ENCODE measurements at places on chromosomes 2 and 18.

DNA sequence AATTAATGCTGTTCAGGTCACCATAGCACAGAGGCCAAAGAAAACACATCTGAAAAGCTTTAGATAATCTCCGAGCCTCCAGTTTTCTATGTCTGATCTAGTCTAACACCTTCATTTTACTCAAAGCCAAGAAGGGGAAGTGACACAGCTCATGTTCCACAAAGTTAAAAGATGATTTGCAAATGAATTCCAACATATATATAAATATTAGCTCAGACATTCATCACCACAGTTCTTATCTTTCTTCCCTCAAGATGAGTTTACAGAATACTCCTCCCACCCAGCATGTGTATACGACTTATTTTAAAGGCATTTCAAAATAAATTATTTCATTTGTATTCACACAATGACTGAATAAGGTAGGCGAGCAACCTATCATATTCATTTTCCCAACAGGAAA is 82.4 kb downstream of the AAK1 start:
- DNase-seq = no peak

GRCh38 chr2:233081731-233082221 is 21.6 kb downstream of the INPP5D start:
- no peak for DNase-seq

DNA sequence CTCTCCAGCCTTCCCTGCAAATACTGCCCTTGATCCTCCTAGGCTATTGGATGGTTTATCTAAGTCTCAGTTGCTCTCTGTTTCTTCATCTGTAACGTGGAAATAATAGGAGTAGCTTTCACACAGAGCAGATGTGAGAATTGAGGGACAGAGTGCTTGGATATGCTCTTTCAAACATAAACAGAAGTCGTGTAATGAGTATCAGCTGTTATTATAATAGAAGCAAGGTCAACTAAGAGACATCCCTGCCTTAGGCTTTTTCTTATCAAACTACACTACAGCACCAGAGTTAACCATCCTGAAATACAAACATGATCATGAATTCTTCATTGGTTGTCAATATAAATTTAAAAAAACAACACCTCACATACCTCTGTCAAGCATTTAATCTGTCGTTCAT is 138.2 kb downstream of the DOK6 start:
- DNase-seq = no peak

- no peak for DNase-seq
Measured at GRCh38 chr2:121520641-121520994, 10.1 kb upstream of the RNU4ATAC start.

DNA sequence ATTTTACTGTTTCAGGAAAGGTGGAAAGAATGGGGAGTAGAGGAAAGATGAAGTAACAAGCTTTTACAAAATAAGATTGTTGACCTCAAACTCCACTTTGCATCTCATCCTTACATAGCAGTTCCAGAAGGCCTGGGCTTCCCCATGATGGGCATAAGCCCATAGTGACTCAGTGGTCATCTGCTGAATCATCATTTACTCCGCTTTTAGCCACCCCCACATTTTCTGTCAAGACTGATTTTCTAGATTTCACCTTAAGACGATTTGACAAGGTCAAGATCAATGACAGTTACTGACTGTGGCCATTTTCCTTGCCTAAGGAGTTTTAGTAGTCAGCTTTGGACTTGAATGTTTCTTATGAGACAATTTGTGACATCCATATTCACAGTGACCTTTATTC is 49.4 kb downstream of the PLEKHM3 start:
- DNase-seq = no peak

DNA sequence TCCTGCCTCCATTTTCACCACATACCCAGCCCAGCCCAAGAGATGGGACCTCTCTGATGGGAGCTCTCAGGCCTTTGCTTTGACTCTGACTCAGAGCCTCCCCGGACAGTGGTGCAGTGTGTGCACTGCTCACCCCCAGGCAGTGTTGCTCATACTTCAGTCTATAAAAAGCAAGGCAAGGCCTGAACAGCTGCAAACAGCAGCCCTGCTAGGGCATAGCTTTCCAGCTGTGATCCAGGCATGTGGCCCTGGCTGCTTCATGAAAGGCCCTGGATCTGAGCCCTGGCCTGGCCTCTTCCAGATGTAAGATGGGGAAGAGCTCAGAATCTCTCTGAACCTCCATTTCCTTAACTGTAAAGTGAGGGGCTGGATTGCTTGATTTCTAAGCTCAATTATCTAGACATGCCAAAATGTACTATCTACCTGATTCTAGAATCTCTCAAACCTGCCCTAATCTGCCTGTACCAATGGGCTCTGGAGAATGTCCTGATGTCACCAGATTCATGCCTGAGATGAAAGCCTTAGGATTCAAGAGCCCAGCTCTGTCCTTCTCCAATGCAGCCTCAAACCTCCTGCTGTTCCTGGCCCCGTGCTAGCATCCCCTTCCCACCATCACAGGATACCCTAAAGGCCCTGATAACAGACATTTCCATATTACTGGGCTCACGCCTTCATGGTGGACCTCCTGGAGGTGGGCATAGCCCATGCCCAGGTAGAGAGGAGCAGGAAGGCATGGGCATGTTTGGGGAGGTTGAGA is 206.9 kb downstream of the ARL4C start:
- DNase-seq = no peak

DNA sequence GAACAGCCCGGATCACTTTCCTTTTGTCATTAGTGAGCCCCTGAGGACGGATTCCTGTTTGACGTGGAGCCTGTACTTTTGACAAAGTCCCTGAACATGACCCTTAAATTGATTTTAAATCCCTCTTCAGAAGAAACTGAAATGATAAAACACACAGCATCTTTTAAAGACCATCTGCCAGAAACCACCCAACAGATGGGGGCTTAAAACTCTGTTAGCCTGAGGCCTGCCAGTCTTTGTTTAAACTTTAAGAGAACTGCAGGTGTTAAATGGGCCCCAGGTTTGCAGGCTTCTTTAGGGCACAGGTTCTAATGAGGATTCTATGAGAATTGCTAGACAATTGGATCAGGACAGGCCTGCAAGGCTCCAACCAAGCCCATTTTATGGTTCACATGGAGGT is 177.9 kb downstream of the ALK start:
- no peak for DNase-seq

- no peak for DNase-seq
Measured at GRCh38 chr2:226059961-226060627, 660.6 kb downstream of the NYAP2 start.

- peak; percentile 79 for DNase-seq
Measured at GRCh38 chr2:98280376-98281102, 65.7 kb upstream of the CNGA3 start.

- DNase-seq = no peak
Measured at GRCh38 chr2:4130651-4131050, 427.3 kb downstream of the DCDC2C start.

DNA sequence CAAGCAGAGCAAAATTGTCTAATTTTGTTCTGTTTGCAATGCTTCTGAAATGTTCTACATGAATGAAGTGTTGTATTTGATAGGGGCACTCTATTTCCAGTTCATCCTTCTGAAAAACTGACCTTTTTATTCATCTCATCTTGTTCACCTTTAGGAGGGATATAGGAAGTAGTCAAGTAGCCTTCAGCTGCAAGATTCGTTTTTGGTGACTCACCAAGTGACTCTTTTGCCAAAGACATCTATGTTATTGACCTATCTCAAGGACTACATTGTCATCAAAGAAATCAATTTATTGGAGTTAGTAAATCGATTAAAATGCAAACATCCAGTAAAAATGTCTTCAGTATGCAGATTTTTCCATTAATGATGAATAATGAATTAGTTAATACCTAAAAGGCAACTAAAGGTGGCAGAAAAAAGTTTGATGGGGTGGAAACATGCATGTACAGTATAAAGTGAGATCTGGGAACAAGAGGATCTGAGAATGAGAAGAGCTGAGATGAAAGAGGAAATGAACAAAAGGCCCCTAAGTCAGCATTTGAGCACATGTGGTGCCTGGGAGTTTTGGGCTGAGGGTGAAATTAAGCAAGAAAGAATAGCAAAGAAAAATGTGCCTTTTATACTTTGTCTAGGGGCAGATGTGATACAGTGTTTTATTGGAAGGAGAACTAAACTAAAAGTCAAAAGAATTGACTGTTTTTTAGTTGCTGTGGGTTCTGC is 255.1 kb upstream of the LINC00305 start:
- DNase-seq = no peak

DNA sequence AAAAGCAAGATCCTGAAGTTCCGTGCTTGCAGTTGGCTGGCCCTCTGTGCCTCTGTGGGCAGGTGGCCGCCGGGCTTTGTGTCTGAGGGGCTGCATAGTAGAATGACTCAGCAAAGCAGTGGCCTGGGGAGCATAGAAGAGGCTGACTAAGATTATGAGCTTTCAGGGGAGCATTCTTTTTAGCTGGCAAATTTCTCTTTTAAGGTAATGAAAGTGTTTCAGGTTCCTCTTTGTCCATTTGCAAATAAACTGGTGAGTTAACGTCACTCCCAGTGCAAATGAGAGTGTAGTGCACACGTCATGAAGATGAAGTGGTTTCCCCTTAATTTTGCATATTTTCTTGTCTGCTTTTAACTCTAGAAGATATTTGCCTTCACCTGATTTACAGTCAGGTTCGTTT is 98.6 kb downstream of the BCL2L11 start:
- DNase-seq = no peak

DNA sequence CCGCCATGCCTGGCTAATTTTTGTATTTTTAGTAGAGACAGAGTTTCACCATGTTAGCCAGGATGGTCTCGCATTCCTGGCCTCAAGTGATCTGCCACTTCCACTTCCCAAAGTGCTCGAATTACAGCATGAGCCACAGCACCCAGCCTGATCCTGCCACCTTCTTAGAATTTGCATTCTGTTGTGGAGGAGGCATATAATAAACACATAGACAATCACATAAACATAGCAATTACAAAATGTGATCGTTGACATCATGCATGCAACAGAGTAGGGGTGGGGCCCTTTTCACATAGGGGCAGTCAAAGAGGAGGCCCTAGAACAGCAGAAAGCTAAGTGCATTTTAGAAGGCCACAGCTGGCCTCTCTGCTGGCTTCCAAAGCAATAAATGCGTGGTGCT is 39.9 kb upstream of the TSPYL6 start:
- DNase-seq = no peak

DNA sequence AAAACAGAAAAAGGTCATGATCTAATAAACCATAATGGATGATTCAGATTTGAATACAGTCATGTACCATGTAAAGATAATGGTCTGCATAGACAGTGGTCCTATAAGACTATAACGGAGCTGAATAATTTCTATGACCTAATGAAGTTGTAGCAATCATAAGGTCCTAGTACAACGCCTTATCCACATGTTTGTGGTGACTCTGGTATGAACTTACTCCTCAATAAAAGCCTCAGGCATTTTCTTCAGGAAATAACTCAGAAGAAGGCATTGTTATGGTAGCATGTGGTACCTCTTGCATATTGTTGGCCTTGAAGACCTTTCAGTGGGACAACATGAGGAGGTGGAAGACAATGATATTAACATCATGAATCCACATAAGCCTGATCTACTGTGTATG is 883.3 kb downstream of the CNTNAP5 start:
- no peak for DNase-seq

DNA sequence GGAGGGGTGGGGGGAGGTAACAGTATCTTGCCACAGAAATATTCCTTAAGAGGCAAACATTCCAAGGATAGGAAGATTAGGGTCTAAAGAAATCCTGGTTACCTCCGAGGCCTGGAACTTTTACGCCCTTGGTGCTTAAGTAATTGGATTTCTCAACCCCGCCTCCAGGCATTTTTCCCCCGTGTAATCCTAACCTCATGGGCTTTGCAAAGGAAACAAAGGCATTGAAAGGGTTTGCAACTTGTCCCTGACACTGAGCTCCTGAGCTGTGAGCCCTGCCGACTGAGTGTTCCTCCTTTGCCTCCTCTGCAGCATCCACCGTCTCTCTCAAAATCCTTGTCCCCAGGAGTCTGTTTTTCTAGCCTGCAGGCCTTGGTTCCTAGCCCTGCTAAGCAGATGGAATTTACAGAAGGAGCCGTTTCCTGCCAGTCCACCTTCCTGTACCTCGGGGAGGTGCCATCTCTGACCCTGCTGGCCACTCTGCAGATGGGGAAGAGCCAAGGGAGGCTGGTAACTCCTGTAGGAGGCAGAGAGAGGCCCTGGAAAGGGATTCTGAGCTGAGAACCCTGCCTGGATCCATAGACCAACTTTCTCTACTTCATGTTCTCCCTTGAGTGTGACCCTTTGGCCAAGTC is 24.2 kb downstream of the TET3 start:
- DNase-seq = no peak

Measured in transverse colon (tissue), 4 donors.